ENCODE measurements at places on chromosomes 16 and 17.
A peak's percentile ranks its signal among the peaks of the same experiment; 100 is the strongest.

DNA sequence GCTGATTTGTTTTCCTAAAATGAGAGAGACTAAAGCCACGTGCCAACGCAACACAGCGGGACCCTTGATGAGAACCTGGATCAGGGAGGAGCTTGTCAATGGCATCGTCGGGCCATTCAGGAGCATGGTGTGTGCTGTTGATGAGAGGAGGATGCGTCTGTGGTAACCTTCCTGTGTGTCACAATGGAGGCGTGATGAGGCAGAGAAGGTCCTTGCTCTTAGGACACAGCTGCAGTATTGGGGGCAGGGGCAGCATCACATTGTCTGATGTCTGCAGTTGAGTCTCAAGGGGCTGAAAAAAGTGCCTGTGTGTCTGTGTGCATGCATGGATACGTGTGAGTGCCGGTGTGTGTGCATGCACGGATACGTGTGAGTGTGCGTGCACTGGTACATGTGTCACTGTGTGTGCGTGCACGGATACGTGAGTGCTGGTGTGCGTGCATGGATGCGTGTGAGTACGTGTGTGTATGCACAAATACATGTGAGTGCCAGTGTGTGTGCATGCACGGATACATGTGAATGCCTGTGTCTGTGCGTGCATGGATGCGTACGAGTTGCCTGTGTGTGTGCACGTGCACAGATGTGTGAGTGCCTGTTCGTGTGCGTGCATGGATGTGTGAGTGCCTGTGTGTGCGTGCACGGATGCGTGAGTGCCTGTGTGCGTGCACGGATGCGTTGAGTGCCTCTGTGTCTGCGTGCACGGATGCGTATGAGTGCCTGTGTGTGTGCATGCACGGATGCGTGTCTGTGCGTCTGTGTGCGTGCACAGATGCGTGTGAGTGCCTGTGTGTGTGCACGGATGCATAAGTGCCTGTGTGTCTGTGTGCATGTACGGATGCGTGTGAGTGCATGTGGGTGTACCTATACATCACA is 39.3 kb downstream of the BAIAP2 start:
- no peak for DNase-seq
- H3K36me3 ChIP-seq = no peaks in the 10 kb centered on the region
- H3K27me3 ChIP-seq = no peaks in the 10 kb centered on the region
- no peak overlapping the region for H3K4me3 ChIP-seq

GRCh38 chr16:48420437-48420836 is 35.2 kb upstream of the SIAH1 start:
- H3K27me3 ChIP-seq = no peaks in the 10 kb centered on the region
- peaks cover 4% of the 10 kb centered on the region for H3K4me1 ChIP-seq
- no peaks in the 10 kb centered on the region for H3K36me3 ChIP-seq
- H3K27ac ChIP-seq = no peak overlapping the region
- no peak for DNase-seq

- H3K27me3 ChIP-seq = peaks cover 36% of the 10 kb centered on the region
- H3K4me3 ChIP-seq = no peak overlapping the region
- no peaks in the 10 kb centered on the region for H3K36me3 ChIP-seq
- no peaks in the 10 kb centered on the region for H3K4me1 ChIP-seq
Measured at GRCh38 chr17:74182041-74182723, 21.3 kb upstream of the RPL38 start.

DNA sequence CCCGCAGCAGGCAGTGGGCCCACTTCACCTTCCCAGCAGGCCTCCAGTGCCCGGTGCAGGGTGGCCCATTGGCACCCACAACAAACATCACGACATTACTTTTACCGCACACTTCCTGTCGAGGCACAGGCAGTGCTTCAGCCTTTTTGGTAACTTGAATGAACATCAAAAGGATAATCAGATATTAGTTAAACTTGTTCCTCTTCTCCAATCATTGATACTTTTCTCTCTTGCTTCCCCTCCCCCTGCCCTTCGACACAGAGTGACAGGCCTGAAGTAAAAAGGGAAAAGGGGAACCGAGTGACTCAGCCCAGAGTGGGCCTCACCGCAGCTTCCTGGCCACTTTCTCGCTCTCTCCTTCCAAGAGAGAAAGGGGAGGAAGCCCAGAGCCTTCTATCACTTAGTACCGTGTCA is 507.0 kb downstream of the MAF start:
- no peak overlapping the region for H3K27ac ChIP-seq
- peak overlapping the region; percentile 53 for H3K4me3 ChIP-seq
- H3K4me1 ChIP-seq = peaks cover 48% of the 10 kb centered on the region
- peaks cover 15% of the 10 kb centered on the region for H3K27me3 ChIP-seq
- no peak for DNase-seq
- no peaks in the 10 kb centered on the region for H3K36me3 ChIP-seq

- H3K4me3 ChIP-seq = no peak overlapping the region
- H3K36me3 ChIP-seq = no peaks in the 10 kb centered on the region
- peaks cover 72% of the 10 kb centered on the region for H3K27me3 ChIP-seq
- no peak overlapping the region for H3K27ac ChIP-seq
- H3K4me1 ChIP-seq = peaks cover 8% of the 10 kb centered on the region
Measured at GRCh38 chr17:36814958-36815357, 122.3 kb upstream of the LHX1 start.

DNA sequence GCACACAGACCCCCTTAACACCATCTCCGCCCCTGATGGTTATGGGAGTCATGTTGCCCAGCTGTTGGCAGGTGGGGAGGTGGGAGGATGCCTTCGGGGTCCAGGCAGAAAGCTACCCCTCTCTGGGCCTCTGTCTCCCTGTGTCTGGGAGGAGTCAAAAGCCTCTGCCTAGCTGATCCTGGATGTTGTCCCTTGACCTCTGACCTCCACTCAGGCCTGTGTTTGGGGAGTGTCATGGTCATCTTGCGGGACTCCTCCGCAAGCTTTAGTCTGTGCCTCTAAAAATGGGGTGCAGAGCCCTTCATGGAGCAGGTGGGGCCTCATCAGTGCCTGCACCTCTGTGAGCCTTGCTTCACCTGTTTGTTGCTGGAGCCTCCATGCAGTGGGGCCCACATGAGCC is 3.8 kb downstream of the LLGL1 start:
- peaks cover 9% of the 10 kb centered on the region for H3K4me1 ChIP-seq
- no peaks in the 10 kb centered on the region for H3K27me3 ChIP-seq
- no peak overlapping the region for H3K4me3 ChIP-seq

GRCh38 chr16:72858665-72859493 is 189.0 kb downstream of the ZFHX3 start:
- H3K36me3 ChIP-seq = no peaks in the 10 kb centered on the region
- H3K27ac ChIP-seq = no peak overlapping the region
- no peak overlapping the region for H3K4me3 ChIP-seq
- peaks cover 6% of the 10 kb centered on the region for H3K4me1 ChIP-seq
- H3K27me3 ChIP-seq = no peaks in the 10 kb centered on the region

DNA sequence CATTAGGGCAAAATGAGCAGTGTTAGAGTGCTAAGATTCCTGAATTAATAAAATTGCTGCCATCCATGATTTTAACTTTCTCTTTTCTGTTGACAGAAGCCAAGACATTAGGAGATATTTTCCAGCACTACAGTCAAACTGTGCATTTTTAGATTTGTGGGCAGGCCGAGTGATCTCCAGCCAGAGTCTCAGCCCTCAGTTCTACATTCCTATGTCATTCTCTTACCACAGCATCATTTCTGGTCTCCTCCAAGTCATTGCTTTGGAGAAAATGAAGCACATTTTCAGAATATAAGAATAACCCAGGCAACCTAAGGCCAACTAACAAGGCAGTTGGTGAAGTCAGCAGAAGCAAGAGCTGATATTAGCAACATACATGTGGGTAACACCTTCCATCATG is 74.6 kb upstream of the NUDT7 start:
- H3K36me3 ChIP-seq = no peaks in the 10 kb centered on the region
- no peak overlapping the region for H3K27ac ChIP-seq
- H3K4me3 ChIP-seq = no peak overlapping the region

GRCh38 chr16:15857724-15858560 is 1.1 kb upstream of the MYH11 start:
- H3K4me1 ChIP-seq = peaks cover 28% of the 10 kb centered on the region
- H3K27ac ChIP-seq = no peak overlapping the region
- H3K27me3 ChIP-seq = peaks cover 18% of the 10 kb centered on the region
- no peaks in the 10 kb centered on the region for H3K36me3 ChIP-seq
- peak overlapping the region; percentile 48 for H3K4me3 ChIP-seq
- DNase-seq = no peak

- no peaks in the 10 kb centered on the region for H3K27me3 ChIP-seq
- no peak overlapping the region for H3K27ac ChIP-seq
- peaks cover 39% of the 10 kb centered on the region for H3K36me3 ChIP-seq
- peaks cover 5% of the 10 kb centered on the region for H3K4me1 ChIP-seq
- no peak for DNase-seq
Measured at GRCh38 chr17:60345233-60345632, 46.7 kb downstream of the USP32 start.

GRCh38 chr17:47310186-47310733 is 13.5 kb upstream of the EFCAB13 start:
- H3K36me3 ChIP-seq = no peaks in the 10 kb centered on the region
- no peak for DNase-seq
- peaks cover 4% of the 10 kb centered on the region for H3K4me1 ChIP-seq
- H3K27ac ChIP-seq = no peak overlapping the region
- H3K27me3 ChIP-seq = no peaks in the 10 kb centered on the region

- H3K4me1 ChIP-seq = no peaks in the 10 kb centered on the region
- H3K36me3 ChIP-seq = no peaks in the 10 kb centered on the region
- no peak for DNase-seq
Measured at GRCh38 chr17:77291591-77292386, 151.0 kb downstream of the SEC14L1 start.

DNA sequence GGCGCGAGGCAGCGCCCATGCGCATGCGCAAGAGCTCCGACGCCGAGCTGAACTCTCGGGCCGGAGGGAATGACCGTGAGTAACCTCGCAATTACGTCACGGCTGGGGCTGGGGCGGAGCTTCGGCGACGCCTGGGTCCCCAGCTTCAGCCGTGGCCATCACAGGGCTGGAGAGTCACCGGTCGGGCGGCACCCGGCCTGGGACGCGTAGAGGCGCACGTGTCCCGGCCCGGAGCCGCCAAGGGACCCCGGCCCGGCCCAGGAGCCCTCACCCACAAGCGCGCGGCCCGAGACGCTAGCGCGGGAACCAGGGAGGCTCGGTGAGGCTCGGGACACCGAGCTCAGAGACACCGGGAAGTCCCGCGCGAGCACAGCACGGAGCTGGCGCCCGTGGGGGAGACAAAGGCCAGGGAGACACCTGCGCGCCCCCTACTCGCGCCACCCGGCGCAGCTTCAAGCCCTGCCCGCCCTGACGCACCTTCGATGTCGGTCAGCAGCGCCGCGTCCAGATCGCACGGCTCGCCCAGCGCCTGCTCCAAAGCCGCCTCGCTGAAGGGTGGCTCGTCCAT is 452 bp downstream of the SREBF1 start:
- H3K27ac ChIP-seq = peak overlapping the region; percentile 66
- no peaks in the 10 kb centered on the region for H3K27me3 ChIP-seq
- peaks cover 70% of the 10 kb centered on the region for H3K4me1 ChIP-seq

GRCh38 chr16:86022381-86022960 is 123.5 kb downstream of the IRF8 start:
- peaks cover 2% of the 10 kb centered on the region for H3K36me3 ChIP-seq
- H3K4me1 ChIP-seq = peaks cover 12% of the 10 kb centered on the region
- H3K27me3 ChIP-seq = peaks cover 8% of the 10 kb centered on the region
- no peak overlapping the region for H3K27ac ChIP-seq

- no peaks in the 10 kb centered on the region for H3K4me1 ChIP-seq
- peak; percentile 46 for DNase-seq
- H3K27ac ChIP-seq = no peak overlapping the region
- H3K4me3 ChIP-seq = no peak overlapping the region
Measured at GRCh38 chr16:1188432-1189189, 35.7 kb downstream of the CACNA1H start.

DNA sequence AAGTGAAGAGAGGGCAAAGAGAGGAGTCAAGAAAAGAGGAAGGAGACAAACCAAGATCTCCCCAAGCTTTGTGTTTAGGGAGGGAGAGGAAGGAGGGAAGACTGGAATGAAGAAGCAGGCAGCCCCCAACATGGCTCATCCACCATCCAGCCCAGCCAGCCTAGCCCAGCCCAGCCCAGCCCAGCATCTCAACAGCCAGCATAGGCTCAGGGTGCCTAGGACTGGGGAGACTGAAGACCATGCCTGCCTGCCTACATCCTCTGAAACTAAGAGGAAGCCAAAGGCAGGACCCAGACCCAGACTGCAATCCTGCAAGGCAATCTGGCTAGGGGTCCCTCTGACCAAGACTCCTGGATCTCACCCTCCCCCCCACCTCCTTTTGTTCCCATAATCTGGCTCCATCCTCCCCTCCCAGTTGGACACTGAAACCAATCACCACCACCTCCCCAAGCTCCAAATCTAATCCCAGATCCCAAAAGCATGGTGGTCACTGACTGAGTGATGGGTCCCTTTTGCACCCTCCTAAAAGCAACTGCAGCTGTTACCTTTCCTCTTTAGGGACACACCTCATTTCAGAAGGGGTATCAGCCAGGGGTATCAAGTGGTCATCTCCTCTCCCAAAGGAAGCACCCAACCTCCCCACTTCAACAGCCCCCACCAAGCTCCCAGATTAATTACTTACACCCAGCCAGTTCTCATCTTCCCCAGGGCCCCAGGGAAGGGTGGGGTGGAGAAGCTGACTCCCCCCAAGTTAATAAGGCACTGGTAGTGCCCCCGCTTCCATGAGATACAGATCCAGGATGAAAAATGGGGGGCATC is 1.2 kb downstream of the HDAC5 start:
- no peaks in the 10 kb centered on the region for H3K27me3 ChIP-seq
- peaks cover 54% of the 10 kb centered on the region for H3K4me1 ChIP-seq
- H3K36me3 ChIP-seq = peaks cover 16% of the 10 kb centered on the region

DNA sequence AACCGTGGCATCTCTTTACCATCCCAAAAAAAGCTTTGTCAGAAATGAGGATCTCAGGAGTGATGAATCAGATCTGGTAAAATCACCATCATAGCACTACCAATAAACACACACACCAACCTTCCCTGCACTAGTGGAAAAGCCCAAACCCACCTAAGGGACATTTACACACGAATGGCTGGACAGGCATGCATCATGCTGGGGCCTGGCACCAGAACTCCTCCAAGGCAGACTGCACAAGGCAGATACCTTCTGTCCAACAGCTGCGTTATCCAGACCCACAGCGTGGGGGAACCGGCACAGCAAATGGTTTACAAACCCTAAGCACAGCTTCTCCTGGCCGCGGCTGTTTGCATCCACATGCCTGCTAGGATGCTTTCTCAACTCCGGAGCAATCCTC is 2.8 kb downstream of the ASIC2 start:
- H3K4me1 ChIP-seq = peaks cover 12% of the 10 kb centered on the region
- no peaks in the 10 kb centered on the region for H3K36me3 ChIP-seq
- H3K4me3 ChIP-seq = no peak overlapping the region
- DNase-seq = no peak
- H3K27ac ChIP-seq = no peak overlapping the region

- no peak overlapping the region for H3K4me3 ChIP-seq
- H3K36me3 ChIP-seq = no peaks in the 10 kb centered on the region
- no peaks in the 10 kb centered on the region for H3K4me1 ChIP-seq
- peaks cover 8% of the 10 kb centered on the region for H3K27me3 ChIP-seq
- H3K27ac ChIP-seq = no peak overlapping the region
- no peak for DNase-seq
Measured at GRCh38 chr16:20430948-20431347, 20.4 kb upstream of the ACSM2A start.

DNA sequence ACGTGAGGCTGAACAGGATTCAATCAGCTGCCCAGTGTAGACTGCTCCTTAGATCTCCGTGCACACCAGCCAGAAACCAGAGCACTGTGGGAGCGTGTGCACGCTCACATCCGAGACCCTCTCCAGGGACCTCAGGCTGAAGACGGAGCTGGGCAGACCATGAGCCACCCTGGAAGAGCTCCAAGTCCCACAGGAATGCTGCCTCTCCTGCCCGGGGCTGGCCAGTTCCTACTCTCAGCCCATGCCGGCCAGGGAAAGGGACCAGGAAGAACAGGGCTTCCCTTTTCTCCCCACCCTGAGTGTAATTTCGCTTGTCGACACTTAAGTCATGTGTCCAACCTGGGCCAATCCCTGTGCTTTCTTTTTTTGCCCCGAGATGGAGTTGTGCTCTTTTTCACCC is 6.9 kb downstream of the ALYREF start:
- H3K27me3 ChIP-seq = no peaks in the 10 kb centered on the region
- H3K4me3 ChIP-seq = no peak overlapping the region
- no peak for DNase-seq
- no peak overlapping the region for H3K27ac ChIP-seq

Measured in activated B cell treated with CpG ODN at 0.5 μM for 24 hours (primary cell).